ENCODE measurements at places on chromosomes 11 and 22.

GRCh38 chr11:114097832-114098231 is 38.3 kb downstream of the ZBTB16 start:
- no peak for DNase-seq
- no peaks in the 10 kb centered on the region for H3K36me3 ChIP-seq
- H3K4me1 ChIP-seq = no peaks in the 10 kb centered on the region

DNA sequence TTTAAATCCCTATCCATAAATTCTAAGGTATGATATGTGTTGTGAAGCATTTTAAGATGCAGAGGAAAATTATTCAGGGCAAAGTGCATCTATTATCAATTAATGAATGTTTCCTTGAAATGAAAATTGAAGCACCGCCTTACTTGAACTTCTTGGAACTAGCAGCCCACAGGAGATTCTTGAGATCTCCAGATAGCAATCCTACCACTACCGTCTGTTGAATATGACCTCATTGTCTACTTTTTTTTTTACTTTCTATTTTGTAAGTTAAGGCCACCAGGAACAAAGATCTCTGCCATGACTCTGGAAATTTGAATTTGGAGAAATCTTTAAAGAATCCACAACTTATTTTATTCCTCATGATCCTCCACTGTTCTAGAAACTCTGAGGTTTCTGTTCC is 808.7 kb downstream of the KCNA4 start:
- no peaks in the 10 kb centered on the region for H3K36me3 ChIP-seq
- H3K4me1 ChIP-seq = no peaks in the 10 kb centered on the region
- no peak for DNase-seq
- H3K4me3 ChIP-seq = no peak overlapping the region
- H3K27me3 ChIP-seq = no peaks in the 10 kb centered on the region

- peaks cover 6% of the 10 kb centered on the region for H3K4me1 ChIP-seq
- no peaks in the 10 kb centered on the region for H3K27me3 ChIP-seq
- no peaks in the 10 kb centered on the region for H3K36me3 ChIP-seq
- no peak overlapping the region for H3K27ac ChIP-seq
Measured at GRCh38 chr11:107819361-107820014, 39.1 kb downstream of the SLC35F2 start.

DNA sequence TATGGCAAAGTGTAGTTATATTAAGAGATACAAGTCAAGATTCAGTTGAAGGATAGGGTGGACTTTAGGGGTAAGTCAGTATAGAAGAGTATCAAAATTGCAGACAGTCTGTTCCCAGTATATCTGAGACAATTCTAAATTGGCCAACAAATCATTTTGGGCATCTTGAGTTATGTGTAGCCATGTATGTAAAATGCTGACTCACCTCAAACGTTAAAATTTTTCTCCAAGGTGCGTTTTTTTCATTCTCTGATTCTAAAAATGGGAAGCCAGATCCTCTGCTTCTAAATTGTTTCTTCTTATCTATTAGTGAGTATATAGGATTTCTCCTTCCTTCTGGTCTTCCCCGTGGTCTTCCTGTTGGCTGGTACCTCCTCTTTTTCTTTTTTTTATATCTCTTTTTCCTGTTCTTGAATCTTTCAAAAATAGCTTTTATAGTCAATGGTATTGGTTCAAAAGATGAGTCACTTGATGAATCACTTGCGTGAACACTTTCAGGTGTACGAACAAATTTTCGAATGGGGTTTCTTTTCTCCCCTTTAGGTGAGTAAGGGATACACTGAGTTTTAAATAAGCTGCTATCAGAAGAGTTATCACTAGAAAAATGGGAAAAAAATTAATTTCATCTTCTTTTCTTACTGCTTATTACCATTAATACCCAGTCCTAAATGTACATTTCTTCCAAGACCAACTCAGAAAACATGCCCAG is 3.2 kb downstream of the TAF1D start:
- peak overlapping the region; percentile 85 for H3K27ac ChIP-seq
- H3K27me3 ChIP-seq = no peaks in the 10 kb centered on the region
